Tibial nerve (tissue), 4 donors: ENCODE measurements at places on chromosomes 13 and 19. TPM values are rescaled to one million over a fixed set of nuclear protein-coding genes. Genes with fewer than 3 reads are reported as not detected.

The ZNF559 gene
- total RNA-seq = 45.2 TPM

The SNRNP70 gene
- total RNA-seq = 438 TPM

DNA sequence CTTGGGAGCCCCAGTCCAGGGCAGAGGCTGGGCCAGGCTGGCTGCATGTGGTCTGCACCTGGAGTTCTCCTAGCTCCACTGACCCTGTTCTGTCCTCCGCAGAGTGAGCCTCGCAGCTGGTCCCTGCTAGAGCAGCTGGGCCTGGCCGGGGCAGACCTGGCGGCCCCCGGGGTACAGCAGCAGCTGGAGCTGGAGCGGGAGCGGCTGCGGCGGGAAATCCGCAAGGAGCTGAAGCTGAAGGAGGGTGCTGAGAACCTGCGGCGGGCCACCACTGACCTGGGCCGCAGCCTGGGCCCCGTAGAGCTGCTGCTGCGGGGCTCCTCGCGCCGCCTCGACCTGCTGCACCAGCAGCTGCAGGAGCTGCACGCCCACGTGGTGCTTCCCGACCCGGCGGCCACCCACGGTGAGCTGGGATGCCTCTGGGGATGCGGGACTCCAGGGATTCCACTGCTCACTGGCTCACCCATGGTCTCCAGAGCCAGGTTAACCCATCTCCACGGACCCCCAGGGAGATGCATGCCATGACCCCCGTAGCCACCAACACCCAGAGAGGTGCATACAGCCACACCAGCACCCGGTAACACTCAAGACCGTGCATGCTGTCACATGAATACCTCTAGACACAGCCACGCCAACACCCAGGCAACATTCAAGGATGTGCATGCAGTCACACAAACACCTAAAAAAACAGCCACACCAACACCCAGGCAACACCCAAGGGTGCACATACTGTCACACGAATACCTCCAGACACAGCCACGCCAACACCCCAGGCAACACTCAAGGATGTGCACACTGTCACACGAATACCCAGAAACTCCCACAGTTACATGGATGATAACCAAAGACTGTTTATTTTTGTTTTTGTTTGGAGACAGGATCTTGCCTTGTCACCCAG lies 8.2 kb downstream of the PKN1 start:
- no peak overlapping the region for H3K4me3 ChIP-seq
- no peak for DNase-seq
- no peaks in the 10 kb centered on the region for H3K27me3 ChIP-seq

GRCh38 chr19:16293118-16294091 lies 31.2 kb upstream of the KLF2 start:
- H3K4me3 ChIP-seq = peak overlapping the region; percentile 21
- H3K4me1 ChIP-seq = peaks cover 18% of the 10 kb centered on the region
- H3K36me3 ChIP-seq = no peaks in the 10 kb centered on the region
- peak; percentile 70 for DNase-seq

- no peaks in the 10 kb centered on the region for H3K27me3 ChIP-seq
- H3K4me3 ChIP-seq = peak overlapping the region; percentile 84
- peaks cover 4% of the 10 kb centered on the region for H3K4me1 ChIP-seq
- H3K36me3 ChIP-seq = peaks cover 3% of the 10 kb centered on the region
These were observed 505 bp upstream of the SHKBP1 start for GRCh38 chr19:40576151-40576584.

GRCh38 chr13:67200183-67200582 lies 30.0 kb downstream of the PCDH9 start:
- no peaks in the 10 kb centered on the region for H3K36me3 ChIP-seq
- H3K27ac ChIP-seq = no peak overlapping the region
- no peak overlapping the region for H3K4me3 ChIP-seq

GRCh38 chr13:42660333-42660965 lies 86.5 kb downstream of the TNFSF11 start:
- H3K27ac ChIP-seq = no peak overlapping the region
- H3K4me3 ChIP-seq = no peak overlapping the region
- DNase-seq = no peak
- H3K27me3 ChIP-seq = no peaks in the 10 kb centered on the region
- no peaks in the 10 kb centered on the region for H3K4me1 ChIP-seq

DNA sequence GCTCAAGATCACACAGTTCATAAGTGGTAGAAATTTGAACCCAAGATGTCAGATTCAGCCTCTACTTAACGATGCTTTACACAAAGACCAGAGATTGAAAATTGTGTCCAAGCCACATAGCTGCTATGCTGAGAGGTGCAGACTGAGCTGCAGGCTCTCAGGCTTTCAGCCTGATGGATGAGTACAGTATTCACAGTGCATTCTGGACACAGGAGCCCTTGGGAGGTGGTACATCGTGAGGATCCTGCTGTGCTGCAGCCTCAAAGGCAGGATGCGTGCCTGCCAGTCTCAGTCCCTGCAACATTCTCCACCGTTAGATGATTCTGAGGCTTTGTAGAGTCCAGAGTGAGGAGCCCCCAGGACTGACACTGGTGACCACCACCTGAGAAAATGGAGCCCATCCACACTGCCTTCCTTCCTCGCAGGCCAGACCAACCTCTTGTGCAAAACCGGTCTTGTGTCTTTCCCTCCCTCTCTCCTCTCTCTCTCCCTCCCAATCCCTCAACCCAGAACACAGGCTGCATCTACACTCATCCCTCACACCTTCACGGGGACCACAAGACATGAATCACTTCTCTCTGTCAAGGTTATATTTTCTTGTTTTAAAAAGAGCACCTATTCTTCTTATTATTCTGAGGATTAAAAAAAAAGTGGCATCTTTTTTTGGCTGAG lies 203.4 kb upstream of the ZNF507 start:
- no peaks in the 10 kb centered on the region for H3K4me1 ChIP-seq
- DNase-seq = no peak
- H3K4me3 ChIP-seq = no peak overlapping the region
- H3K27ac ChIP-seq = no peak overlapping the region

DNA sequence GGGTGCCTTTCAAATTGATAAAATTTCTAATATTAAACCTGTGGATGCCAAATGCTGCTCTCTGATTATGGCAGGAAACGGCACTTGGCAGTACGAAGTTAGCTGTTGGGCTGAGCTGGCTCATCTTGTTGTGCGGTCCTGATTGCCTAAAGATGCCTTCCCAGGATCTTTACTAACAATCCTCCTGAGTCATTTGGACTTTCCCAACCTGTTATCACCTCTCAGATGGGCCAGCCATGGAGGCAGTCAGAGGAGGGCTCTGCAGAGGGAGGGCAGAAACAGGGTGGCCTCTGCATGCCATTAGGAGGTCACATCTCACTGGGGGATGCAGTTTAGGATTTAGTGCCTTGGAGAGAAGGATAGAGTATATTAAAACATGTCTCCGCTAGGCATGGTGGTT lies 27.3 kb downstream of the ALOX5AP start:
- H3K4me1 ChIP-seq = no peaks in the 10 kb centered on the region
- no peaks in the 10 kb centered on the region for H3K36me3 ChIP-seq
- H3K27me3 ChIP-seq = no peaks in the 10 kb centered on the region
- H3K4me3 ChIP-seq = no peak overlapping the region
